ENCODE measurements at places on chromosomes 7 and 10.

GRCh38 chr7:1426474-1426873 is 32.8 kb downstream of the MICALL2 start:
- DNase-seq, result no peak

DNA sequence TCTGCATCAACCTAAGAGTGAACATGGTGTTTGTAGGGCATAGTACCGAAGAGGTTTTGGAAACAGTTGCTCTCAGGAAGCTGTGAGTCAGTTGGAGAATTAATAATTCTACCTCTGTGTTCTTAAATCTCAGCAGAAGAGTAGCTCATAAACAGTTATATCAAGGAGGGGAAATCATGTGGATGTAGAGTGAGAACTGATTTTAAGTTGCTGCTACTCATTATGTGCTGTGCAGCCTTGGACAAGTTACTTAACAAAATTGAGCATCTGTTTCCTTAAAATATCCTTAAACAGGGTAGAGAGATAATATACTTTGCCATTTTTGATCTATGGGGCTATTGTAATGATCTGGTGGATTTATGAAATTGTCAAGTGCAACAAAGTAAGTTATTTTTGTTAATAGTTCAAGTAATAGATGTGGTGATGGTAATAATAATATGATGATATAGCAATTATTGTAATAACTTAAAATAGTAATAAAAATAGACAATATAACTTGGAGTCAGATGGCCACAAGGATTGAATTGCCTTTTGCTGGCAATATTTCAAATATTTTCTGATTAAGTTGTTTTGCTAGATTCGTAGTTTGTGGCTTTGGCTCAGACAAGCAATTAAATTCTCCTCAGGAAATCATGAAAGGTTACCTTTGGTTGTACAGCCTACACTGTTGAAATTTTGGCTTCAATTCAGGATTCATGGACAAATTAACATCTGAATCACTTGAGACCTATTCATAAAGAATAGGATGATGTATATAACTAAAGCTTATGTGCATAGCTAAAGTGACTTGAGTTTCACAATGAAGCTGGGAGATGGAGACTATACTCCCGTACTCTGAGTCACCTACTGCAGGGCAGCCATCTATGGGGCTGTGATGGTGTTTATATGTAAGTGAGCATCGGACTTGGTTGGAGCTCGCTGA is 228.5 kb downstream of the CDK14 start:
- peak; percentile 83 for DNase-seq

DNA sequence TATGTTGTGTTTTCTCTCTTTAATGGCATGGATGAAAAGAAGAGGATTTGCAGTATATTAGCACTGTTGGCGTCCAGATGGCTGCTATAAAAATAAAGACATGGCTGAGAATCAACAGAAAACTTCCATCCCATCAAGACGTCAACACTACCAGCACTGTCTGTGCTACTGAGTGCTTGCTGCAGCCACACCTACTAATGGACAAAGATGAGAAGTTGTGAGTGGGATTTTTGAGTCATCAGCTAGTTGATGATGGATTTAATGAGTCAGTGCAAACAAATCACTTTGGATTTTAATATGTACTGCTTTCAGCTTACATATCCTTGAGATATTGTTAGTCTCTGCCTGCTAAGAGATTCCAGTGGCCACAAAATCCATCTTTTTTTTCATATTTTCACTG is 631.0 kb upstream of the ANKRD30A start:
- peak; percentile 74 for DNase-seq

GRCh38 chr10:79353000-79353406 is 5.7 kb downstream of the PPIF start:
- no peak for DNase-seq

GRCh38 chr10:104330168-104331110 is 7.8 kb downstream of the ITPRIP start:
- DNase-seq, result peak; percentile 94

DNA sequence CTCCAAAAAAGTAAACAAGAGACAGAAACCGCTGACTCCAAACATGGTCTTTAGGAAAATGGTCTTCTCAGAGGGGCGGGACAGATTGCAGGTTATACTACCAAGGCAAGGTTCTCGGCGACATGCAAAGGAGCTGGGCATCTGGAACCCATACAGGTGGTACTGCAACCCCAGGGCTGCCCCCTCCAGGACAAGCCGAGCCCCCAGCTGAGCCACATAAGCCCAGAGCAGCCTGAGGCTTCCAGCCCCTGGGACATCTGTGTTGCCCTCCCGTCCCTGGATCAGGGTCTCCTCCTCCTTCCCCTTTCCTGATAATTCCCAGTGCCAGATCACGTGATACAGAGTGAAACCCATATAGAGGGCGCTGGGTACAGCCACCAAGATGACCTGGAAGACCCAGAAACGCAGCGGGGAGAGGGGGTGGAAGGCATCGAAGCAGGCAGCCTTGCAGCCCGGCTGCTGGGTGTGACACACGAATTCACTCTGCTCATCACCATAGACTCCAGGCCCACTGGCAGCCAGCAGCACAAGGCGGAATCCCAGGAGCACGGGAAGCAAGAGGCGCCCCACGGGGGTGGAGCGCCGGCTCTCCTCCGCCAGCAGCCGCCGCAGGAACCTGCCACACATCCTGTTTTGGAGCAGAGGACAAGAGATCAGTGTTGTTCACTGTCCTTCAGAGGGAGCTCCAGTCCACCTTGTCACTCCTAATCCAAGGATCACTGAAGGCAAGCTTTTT is at the start of gene GJC3:
GJC3 (minus strand) TSS at position 627 of the 736 bp plus-strand sequence; CDS start at position 627, 0 bp downstream.
- DNase-seq, result peak; percentile 66

DNA sequence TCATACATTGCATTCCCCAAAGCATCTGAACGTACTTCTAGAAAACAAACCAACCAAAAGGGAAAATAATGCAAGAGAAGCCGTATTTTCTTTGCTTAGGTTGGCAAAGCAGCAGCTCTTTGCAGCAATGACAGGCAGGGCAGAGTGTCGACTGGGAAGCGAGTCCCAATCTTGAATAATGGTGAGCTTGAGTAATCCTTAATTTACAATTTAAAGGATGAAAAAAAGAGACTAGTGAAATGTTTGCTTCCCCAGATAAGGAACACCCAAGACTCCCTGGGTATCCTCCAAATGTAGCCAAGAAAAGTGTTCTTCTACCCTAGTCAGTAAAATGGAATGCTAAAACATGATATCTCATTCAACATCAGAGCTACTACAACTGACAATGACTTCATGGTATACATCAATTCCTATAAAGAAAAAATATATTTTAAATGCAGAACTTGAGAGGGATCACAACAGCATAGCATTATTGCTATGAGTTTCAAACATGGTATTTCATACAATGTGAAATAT is 32.0 kb downstream of the GPAM start:
- no peak for DNase-seq

DNA sequence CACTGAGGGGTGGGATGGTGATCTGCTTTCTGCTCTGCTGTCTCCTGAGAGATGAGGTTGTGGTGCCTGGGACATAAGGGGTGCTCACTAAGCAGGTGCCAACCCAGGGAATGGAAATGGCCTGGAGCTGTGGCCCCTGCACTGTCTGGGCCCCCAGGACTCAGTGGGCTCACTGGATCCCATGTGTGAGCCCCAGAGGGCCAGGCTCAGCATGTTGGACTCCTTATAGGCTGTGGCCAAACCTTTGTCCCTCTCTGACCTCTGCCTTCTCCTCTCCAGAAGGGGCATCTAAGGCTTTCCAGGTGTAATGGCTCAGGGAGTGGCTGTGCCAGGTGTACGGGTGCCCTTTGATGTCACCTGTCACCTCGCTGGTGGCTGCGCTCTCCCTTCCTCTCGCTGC is 56.4 kb downstream of the NEUROG3 start:
- DNase-seq, result no peak

DNA sequence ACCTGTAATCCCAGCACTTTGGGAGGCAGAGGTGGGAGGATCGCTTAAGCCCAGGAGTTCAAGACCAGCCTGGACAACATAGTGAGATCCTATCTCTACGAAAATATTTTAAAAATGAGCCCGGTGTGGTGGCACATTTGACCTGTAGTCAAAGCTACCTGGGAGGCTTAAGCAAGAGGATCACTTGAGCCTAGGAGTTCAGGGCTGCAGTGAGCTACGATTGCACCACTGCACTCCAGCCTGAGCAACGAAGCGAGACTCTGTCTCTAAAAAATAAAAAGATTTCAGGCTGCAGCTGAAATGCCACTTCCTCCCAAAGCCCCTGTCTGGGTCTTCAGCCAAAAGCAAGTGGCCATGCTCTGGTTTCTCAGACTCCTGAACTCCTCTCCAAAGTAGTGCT is 38.7 kb upstream of the CARD11 start:
- DNase-seq, result no peak

DNA sequence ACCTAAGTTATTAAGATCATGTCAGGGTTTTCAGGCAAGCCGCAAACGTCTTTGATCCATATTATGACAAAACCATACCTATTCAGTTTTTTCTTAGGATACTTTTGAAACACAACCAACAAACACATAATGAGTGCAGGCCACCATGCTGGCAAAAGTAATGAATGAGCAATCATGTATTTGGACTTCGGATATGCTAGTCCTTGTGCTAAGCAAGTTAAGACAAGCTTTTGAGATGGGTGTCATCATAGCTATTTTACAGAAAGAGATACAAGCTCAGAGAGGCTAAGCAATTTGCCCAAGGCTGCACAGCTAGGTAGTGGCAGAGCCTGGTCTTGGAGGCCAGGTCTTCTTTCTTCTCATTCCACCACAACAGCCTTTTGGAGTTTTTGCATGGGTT is 12.5 kb upstream of the KCNK18 start:
- no peak for DNase-seq

- DNase-seq, result peak; percentile 96
Observed at GRCh38 chr7:157490465-157490912, 153.7 kb downstream of the DNAJB6 start.

GRCh38 chr10:104638861-104639589 is 2.1 kb upstream of the SORCS3 start:
- DNase-seq, result no peak

DNA sequence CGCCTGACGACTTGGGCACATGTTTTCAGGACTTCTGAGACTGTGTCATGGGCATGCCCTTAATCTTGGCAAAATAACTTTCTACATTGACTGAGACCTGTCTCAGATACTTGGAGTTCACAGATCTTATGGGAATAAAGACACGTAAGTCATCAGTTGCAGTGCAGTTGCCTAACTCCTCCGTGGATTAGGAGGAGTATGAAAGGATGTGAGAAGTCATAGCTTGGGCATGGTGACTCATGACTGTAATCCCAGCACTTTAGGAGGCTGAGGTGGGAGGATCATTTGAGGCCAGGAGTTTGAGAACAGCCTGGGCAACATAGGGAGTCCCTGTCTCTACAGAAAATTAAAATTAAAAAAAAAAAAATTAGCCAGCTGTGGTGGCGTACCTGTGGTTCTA is 49.6 kb downstream of the EXOC6 start:
- no peak for DNase-seq

DNA sequence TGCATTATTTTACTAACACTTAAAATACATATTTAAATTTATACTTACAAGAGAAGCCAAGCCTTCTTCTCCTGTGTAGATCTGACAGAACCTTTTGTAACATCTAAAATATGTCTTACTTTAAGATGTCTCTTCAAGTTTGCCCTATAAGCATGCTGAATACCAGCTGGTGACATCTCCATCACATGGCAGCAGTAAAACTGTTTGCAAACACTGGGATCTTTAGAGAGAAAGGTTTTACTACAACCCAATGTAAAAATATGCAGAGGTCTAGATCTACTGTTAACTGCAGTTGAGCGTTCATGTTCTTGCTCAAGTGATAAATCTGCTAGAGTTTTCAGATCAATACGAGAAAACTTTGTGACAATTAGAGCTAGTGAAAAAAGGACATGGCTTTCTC is 23.2 kb downstream of the PDZD8 start:
- no peak for DNase-seq

GRCh38 chr10:114697061-114697598 is 39.1 kb upstream of the ABLIM1 start:
- DNase-seq, result no peak

DNA sequence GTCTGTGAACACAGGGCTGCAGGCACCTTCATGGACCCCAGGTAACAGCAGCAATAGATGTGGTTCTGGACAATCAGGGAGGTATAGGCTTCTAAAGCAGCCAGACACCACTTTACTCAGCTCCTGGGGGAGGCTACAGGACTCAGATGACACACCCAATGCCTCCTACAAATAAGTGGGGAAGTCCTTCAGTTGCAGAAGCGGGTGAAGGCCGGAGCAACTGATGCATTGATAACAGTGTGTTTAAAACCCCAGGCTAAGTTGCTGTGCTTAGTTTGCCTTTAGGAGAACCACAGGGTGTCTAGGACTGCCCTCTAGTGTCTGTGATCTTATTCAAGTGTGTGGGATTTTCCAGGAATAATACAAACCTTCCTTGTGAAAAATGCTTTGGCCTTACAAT is 5.9 kb upstream of the ITGA8 start:
- DNase-seq, result peak; percentile 82

- peak; percentile 55 for DNase-seq
Observed at GRCh38 chr10:14302035-14302434, 28.7 kb downstream of the FRMD4A start.

- no peak for DNase-seq
Observed at GRCh38 chr7:127768241-127768640, 116.2 kb downstream of the SND1 start.

- DNase-seq, result no peak
Observed at GRCh38 chr10:28463141-28463540, 69.8 kb upstream of the WAC start.

- peak; percentile 71 for DNase-seq
Observed at GRCh38 chr10:5551531-5552375, 27.0 kb downstream of the CALML3 start.

- DNase-seq, result no peak
Observed at GRCh38 chr10:100613846-100614245, 78.1 kb downstream of the HIF1AN start.

DNA sequence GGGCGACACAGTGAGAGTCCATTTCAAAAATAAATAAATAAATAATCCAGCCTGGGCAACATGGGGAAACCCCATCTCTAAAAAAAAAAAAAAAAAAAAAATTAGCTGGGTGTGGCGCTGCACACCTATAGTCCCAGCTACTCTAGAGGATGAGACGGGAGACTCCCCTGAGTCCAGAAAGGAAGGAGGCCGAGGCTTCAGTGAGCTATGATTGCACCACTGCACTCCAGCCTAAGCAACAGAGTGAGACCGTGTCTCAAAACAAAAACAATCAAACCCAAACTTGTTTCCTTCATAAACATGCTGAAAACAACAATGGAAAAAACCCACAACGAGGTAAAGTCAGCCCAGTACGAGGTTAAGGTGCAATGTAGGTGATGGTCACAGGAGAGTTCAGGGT is 1.2 kb downstream of the COX19 start:
- peak; percentile 25 for DNase-seq

- peak; percentile 54 for DNase-seq
Observed at GRCh38 chr10:72049969-72050781, 38.2 kb downstream of the SPOCK2 start.

GRCh38 chr7:1810961-1811849 is 141.1 kb downstream of the ELFN1 start:
- DNase-seq, result peak; percentile 43

DNA sequence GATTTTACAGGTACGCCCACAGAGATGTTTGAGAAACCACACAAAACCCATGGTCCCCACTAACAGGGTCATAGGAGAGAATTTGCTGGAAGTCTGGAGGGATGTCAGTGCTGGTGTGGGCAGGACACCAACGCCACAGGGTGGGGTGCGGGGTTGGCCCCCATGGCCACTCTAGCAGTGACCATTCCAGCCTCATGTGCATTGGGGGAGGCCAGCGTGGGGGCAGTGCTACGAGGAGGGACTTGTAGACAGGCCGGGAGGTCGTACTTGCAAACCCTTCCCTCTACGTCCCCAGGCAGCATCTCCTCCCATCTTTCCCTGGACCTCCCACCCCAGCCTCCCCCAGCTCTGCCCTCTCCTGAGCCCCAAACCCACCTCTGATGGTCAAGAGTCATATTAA is 34.0 kb downstream of the FOXL3 start:
- DNase-seq, result no peak

Measured in choroid plexus epithelial cell (primary cell).